Cardiac fibroblast (primary cell): ENCODE measurements at places on chromosomes 16 and 17.

GRCh38 chr16:75541236-75541635, 5.3 kb upstream of the CHST5 start:
- DNase-seq: no peak

GRCh38 chr16:29688172-29688571, 9.2 kb downstream of the QPRT start:
- DNase-seq: no peak

GRCh38 chr17:80611816-80612215, 67.2 kb downstream of the RPTOR start:
- DNase-seq: no peak

GRCh38 chr16:12087901-12088421, 111.4 kb downstream of the SNX29 start:
- DNase-seq: no peak

DNA sequence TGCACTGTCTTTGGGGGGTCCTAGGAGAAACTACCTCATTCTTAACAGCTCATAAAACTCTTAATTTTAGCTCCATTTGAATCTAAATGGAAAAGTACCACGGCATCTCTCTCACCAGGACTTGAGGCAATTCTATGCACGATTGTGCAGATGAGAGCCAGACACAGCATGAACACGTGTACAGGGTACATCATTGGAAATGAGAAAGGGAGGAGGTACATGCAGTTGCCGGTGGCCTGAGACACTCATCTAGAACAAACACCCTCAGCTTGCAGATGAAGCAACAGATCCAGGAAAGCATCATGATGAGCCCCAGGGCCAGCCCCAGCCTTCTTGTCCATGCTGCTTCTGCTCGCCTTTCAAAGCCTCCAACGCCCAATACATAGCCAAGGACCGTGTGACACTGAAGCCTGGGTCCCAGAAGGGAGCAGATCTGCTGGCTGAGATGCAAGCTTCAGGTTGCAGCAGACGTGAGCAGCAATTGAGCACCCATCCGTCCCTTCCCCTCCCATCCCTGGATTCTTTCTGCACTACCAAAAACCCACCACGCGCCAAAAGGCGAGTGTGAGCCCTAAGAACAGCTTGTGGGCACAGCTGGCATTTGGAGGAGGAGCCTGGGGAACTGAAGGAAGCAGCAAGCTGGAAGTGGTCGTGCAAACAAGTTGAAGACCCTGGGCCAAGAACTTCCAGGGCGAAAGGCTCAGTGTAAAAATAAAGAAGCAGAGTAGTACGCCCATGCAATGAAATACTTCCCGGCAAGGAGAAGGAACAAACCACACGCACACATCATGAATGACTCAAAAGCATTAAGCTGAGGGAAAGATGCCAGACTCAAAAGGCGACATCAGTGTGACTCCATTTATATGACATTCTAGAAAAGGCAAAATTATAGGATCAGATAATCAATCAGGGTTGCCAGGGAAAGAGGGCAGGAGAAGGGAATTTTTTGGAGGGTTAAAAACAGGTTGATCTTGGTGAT, 7.3 kb upstream of the RCVRN start:
- no peak for DNase-seq

DNA sequence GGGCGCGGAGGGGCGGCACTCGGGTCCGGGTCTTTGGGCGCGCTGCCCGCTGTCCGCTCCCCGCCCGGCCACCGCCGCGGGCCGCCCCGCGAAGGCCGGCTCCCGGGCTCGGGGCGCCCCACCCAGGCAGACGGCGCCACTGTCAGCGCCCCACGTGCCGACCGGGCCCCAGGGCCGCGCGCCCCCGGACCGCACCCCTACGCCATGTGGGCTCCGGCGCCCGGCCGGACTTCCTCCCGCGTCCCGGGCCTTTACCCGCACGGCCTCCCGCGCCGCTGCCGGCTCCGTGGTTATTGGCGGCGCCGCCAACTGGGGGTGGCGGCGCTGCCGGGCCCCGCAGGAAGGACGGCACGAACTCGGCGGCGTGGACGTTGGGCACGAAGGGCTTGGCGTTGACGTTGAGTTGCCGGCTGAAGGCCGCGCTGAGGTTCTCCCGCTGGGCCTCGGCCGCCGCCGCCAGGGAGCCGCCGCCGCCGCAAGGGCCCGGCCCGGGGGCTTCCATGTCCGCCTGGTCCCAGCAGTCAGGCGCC, 577 bp downstream of the GSPT1 start:
- DNase-seq: peak; percentile 10

- DNase-seq: peak; percentile 82
Observed at GRCh38 chr17:15462976-15463772, 4.2 kb downstream of the CDRT4 start.

GRCh38 chr16:87246269-87247065, 70.7 kb downstream of the C16orf95 start:
- no peak for DNase-seq

DNA sequence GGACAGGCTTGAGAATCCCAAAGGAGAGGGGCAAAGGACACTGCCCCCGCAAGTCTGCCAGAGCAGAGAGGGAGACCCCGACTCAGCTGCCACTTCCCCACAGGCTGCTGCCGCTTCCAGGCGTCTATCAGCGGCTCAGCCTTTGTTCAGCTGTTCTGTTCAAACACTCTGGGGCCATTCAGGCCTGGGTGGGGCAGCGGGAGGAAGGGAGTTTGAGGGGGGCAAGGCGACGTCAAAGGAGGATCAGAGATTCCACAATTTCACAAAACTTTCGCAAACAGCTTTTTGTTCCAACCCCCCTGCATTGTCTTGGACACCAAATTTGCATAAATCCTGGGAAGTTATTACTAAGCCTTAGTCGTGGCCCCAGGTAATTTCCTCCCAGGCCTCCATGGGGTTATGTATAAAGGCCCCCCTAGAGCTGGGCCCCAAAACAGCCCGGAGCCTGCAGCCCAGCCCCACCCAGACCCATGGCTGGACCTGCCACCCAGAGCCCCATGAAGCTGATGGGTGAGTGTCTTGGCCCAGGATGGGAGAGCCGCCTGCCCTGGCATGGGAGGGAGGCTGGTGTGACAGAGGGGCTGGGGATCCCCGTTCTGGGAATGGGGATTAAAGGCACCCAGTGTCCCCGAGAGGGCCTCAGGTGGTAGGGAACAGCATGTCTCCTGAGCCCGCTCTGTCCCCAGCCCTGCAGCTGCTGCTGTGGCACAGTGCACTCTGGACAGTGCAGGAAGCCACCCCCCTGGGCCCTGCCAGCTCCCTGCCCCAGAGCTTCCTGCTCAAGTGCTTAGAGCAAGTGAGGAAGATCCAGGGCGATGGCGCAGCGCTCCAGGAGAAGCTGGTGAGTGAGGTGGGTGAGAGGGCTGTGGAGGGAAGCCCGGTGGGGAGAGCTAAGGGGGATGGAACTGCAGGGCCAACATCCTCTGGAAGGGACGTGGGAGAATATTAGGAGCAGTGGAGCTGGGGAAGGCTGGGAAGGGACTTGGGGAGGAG, at the start of gene CSF3:
TSS of gene CSF3 (plus strand) at position 436 of the 993 bp plus-strand sequence. CDS start at position 471, 35 bp downstream.
- DNase-seq: peak; percentile 32

DNA sequence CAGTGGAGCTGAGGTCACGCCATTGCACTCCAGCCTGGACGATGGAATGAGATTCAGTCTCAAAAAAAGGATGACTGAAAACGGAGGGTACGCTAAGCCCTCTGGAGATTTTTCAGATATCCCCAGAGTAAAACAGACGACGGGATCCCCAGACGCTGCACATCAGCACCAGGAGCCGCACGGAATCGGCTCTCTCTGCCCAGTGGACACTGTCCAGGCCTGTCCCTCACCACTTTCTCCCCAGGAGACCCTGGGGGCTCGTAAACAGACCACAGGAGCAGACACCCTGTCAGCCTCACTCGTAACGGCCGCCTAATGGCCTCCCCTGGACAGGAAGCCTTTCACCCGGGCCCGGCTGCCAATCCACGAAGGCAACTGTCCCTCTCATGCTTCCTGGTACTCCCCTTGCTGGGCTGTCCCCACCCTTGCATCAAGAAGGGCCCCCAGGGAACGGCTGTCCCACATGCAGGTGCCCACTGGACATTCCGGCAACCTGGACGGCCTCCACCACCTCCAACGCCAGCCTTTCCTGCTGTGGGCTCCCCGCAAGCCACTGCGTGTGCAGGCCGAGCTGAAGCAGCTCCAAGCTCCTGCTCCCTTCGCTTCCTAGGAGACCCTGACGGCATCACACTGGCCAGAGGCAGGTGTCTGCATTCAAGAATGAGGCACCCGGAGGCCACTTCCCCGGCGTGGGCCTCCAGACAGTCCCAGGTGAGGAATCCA, 74.3 kb downstream of the TIMM22 start:
- no peak for DNase-seq

DNA sequence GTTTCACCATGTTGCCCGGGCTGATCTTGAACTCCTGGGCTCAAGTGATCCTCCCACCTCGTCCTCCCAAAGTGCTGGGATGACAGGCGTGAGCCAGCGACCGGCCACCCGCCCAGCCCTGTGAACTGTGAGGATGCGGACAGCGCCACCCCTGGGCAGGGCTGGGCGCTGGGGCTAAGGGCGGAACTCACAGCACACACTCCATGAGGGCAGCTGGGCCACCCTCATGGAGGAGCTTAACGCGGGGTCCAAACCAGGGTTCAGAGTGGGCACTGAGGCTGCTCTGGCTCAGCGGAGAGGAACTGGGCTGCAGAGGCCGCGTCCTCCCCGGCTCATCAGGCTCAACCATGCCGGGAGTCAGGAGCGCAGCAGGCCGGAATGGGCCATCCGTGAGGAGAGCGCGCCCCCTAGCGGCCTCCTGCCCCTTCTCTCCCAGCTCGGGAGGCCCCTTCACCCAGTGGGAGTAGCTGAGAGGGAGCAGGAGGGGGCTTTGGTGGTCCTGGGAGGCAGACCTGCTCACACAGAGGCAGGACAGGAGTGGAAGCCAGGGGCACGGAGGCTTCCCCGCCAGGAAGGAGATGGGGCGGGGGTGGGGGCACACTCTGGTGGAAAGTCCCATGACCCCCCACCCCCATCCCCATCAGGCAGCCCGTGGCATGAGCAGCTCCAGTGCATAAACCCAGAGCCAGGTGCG, 13.8 kb downstream of the CORO7 start:
- peak; percentile 81 for DNase-seq

- no peak for DNase-seq
Observed at GRCh38 chr17:1947229-1947742, 77.8 kb downstream of the RTN4RL1 start.

DNA sequence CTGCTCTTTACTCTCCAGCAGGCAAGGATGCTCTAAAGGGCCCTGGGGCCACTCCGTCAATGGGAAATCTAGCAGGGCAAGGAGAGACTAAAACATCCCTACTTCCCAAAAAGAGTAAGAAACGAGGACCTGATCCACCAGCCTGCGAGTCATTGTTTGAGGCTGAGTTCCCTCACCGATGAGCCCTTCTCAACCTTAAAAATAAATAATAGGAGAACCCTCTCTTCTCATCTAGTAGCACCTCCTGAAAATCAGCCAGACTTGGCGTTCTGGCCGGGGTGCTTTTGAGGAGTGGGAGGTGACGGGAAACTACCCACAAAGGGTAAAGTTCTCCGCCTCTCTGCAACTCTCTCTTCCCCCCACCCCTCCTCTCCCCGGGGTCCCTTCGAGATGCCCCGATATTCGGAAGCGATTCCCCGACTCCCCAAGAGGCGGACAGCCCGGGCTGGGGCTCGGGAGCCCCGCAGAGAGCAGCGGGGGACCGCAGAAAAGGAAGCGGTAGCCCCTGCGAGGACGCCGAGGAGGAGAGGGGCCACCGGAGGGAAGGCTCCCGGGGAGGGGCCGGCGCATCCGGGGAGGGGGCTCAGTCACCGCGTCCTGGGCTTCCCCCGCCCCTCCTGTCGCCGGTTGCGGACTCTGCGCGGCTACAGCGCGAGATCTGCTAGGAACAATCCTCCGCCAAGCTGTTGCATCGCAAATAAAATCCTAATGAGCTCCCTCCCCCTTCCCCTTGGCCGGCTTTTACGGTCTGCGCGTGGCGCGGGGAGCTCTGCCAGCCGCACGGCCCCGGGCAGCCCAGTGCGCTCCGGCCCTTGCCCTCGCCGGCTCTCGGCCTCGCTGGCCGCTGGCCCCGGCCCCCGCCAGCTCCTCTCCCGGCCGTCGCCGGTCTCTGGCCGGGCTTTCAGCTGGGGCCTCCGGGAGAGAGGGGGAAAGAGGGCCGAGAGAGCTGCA, 1.3 kb downstream of the HOXB9 start:
- DNase-seq: no peak

DNA sequence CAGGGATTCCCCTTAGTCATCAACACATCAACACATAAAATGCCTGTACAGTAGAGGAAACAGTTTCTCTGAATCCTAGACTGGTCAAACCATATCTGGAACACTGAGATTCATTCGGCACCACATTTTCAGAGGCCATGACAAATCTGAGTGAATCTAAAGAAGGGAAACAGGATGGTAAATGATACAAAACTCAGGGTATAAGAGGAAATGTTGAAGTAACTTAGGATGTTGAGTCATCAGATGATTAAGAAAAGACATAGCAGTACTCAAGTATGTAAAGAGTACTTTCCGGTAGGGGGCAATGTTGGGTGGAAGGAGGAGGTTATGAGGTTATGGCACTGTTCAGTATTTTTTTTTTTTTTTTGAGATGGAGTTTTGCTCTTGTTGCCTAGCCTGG, 358.5 kb upstream of the PMFBP1 start:
- peak; percentile 97 for DNase-seq

- DNase-seq: no peak
Observed at GRCh38 chr17:8368193-8368592, 8.3 kb downstream of the KRABD2 start.
